ENCODE measurements at places on chromosomes 13 and 19.

- no peak for DNase-seq
Observed at GRCh38 chr19:45592366-45592765, 7.8 kb upstream of the OPA3 start.

DNA sequence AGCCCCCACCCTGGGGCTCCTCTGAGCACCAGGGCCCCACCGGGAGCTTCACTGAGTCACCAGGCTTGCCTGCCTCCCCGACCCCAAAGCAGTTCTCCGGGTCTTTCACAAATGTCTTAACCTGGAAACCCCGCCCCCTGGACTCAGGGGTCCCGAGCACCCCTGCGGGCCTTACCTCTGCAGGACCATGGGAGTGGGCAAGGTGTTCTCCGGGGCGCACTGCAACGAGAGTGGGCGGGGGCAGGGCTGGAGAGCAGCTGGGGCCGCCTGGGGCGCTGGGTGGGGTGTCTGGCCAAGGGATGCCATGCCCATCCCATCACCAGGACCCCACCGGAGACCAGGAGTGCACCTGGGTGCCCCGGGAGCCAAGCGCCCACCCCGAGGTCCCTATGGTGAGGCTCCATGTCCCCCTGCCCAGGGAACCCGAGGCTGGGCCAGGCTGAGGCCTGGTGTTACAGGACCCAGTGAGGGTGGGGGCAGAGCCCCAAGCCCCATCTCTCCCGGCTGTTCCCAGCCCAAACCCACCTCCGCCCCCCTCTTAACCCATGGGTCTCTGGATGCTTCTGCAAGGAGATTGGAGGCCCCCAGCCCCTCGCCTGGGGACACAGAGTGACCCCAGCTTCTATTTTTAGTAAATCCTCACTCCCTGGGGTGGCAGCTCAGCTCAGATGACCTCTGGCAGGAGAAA is 10.9 kb downstream of the MKNK2 start:
- DNase-seq, result no peak

DNA sequence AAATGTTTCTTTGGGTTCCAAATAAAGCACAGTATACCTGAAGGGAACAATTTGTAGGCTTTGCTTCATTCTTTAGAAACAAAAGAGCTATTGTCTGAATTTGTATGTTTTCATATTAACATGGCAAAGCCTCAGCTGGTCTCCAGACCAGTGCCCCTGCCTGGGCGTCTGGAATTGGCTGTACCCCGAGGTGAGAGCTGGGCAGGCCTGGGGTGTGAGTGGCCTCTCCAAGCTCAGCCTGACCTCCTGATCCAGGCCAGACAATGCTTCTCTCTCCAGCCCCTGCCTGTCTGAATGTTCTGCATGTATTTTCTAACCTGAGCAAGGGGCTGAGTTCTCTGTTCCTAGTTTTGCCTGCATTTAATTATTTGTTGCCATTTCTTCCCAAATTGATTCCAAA is 66.3 kb upstream of the MCF2L start:
- DNase-seq, result no peak

- peak; percentile 14 for DNase-seq
Observed at GRCh38 chr19:42558450-42559150, 30.3 kb upstream of the CEACAM1 start.

DNA sequence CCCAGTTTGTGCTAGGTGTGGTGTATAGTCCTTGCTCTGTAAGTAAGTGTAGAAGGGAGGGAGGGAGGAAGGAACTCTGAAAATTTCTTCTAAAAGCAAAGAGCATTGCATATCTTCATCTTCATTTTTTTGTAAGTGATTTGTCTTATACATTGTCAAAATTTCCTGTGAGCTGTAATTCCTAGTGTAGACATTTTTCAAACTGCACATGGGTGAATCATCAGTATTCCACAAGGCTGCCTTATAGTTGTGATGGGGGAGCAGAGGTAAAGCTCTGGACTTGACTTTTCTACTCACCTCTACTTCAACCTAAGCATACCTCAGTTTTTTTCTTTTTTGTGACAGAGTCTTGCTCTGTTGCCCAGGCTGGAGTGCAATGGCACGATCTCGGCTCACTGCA is 86.9 kb downstream of the CDK8 start:
- DNase-seq, result no peak

DNA sequence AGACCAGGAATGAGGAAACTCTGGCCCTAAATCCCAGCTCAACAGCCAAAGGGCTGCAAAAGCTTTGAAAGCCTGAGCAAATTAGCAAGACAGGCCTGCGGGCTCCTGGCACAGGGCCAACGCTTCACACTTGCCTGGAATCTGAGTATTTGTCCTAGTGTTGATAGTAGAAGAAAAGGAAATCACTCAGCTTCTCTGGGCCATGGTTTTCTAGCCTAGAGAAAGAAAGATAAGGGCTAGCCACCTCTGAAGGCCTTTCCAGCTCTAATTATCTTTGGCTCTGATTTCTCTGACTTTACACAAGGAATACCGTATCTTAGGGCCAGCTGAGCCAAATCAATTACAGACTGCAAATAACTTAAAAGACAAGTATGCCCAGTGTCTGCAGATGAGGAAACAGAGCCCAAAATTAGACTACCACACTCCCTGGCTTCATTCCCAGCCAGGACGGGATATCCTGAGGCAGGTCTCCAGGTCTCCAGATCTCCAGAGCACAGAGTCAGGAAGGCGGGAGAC is 69.6 kb downstream of the STK24 start:
- DNase-seq, result peak; percentile 67

- DNase-seq, result no peak
Observed at GRCh38 chr13:95571941-95572340, 19.4 kb downstream of the CLDN10 start.

GRCh38 chr19:44847144-44848035 is 1.3 kb downstream of the NECTIN2 start:
- DNase-seq, result peak; percentile 85

- peak; percentile 79 for DNase-seq
Observed at GRCh38 chr19:33064458-33064791, 263 bp downstream of the RHPN2 start.

DNA sequence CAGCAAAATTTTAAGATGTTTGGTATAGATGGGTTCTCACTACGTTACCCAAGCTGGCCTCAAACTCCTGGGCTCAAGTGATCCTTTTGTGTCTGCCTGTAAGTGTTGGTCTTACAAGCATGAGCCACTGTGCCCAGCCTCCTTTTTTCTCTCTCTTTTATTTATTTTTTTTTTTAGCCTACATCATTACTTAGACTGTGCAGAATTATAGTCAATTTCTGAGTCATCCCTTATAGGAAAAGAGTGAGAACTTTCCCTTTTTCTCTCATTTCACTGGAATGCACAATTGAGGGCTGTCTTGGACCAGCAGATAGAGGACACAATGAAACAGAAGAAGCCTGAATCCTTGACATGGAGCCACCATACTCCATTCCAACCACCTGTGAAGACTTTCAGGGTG is 13.3 kb downstream of the TSKS start:
- DNase-seq, result no peak

- DNase-seq, result no peak
Observed at GRCh38 chr13:34931572-34931971, 10.5 kb upstream of the NBEA start.

GRCh38 chr13:100527644-100528043 is 60.9 kb downstream of the GGACT start:
- no peak for DNase-seq

All from GM23338 (cell line).